ENCODE measurements at places on chromosomes 1 and 21.

DNA sequence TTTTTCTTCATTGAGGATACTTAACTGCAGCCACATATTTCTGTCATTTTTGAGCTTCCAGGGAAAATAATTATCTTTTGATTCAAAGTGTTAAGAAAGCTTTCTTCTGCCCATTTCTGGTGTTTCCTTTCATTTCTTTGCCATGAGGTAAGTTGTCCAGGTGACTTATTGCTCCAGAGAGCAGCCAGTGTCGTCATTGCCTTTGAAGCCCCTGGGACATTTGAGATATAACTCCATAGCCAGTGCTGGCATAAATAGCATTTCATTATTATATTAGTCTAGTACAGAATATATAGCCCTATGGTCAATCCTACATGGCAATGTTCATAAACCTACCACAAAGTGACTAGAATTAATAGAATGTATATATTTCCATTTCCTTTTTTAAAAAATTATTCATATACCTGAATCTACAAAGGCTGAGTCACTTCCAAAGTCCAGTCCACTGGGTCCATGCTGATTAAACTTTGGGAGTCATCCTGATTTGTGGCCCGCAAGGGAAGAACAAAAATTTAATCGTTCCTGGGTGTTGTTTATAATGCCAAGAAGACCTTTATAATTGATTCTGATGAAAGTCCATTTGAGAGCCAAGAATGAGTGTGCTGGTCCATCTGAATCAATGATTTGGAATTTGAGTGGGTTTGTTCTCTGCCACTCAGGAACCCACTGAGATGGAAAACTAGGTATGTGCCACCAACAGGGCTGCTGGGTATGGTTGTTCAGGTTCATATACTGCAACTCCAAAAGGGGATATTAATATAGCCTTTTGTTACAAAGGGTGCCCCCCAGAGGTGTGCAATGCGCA lies 221.8 kb upstream of the PLXNA2 start:
- no peak for DNase-seq

GRCh38 chr1:226335661-226336060 lies 26.7 kb upstream of the LIN9 start:
- no peak for DNase-seq

DNA sequence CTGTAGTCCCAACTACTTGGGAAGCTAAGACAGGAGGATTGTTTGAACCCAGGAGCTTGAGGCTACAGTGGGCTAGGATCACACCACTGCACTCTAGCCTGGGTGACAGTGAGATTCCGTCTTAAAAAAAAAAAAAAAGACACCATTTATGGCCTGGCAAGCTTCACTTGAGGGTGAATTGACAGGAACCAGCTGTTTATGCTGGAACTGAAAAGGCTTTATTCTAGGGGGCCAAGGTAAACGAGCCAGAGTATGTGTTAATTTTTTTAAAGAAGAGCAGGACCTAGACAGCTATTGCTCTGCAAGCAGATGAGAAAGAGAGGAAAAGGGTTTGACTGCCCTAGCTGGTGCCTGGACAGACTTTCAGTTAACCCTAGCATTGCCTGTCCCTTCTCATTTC lies 37.0 kb downstream of the S100A6 start:
- DNase-seq = no peak

- peak; percentile 83 for DNase-seq
These were observed 24.4 kb downstream of the SNAP47 start for GRCh38 chr1:227759341-227760300.

GRCh38 chr1:223087291-223088255 lies 55.5 kb downstream of the TLR5 start:
- DNase-seq = no peak

DNA sequence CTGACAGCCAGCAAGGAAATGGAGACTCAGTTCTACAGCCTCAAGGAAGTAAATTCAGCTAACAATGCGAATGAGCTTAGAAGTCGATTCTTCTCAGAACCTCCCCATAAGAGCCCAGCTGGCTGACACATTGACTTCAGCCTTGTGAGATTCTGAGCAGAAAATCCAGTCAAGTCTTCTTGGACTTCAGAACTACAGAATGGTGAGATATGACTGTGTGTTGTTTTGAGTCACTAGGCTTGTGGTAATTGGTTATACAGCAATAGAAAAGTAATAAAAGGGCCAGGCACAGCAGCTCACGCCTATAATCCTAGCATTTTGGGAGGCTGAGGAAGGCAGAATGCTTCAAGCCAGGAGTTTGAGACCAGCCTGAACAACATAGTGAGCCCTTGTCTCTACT lies 161.8 kb upstream of the IVNS1ABP start:
- no peak for DNase-seq

DNA sequence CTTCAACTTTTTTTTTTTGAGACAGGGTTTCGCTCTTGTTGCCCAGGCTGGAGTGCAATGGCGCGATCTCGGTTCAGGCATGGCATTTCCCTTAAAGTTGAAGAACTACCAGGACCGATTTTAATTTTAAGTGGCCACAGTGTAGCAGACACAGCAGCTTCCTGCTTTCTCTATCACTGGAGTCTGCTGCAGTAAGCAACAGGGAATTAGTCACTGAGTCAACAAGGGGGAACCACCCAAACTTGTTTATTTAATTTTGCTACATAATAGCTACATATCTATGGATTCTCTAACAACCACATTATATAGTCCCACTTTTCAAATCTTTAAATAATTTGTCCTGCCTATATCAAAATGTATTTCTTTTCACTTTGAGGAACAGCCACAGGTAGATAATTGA lies 12.5 kb upstream of the TNNI3K start:
- DNase-seq = peak; percentile 89

DNA sequence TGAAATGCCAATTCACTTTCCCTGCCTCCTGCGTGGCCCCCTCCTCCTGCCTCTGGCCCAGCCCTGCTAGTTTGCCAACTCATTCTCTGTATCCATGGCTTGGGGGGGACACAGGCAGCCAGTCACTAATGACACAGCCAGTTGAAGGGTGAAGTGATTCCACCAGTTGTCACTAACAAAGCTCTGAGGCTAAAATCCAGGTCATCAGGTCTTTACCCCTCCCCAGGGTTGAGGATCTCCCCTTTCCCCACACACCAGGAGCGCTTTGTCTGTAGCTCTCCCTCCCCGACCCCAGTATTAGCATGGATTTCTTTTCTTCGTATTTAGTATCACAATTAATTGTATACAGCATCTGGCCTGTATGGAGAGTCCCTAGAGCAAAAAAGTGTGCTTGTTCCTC lies 394.1 kb downstream of the RRAGC start:
- no peak for DNase-seq

DNA sequence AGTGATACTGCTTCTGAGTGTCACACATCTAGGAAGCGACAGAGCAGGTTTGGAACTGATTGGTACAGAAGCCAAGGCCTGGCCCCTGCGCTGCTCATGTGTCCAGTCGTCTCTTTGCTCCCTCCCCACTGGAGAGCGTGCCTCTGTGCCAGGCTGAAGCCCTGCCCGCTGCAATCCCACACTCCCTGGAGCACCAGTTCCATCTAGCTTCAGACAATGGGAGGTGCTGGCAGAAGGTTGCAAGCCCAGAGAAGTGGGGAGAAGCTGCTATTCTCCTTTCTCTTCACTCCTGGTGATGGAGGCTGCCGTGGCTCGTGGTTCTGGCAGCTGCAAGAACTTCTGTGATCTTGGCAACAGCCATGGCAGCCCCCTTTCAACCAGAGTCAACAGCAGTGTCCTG lies 250.9 kb downstream of the MATN1 start:
- no peak for DNase-seq

- no peak for DNase-seq
These were observed 19.3 kb downstream of the GNPAT start for GRCh38 chr1:231260351-231260750.

GRCh38 chr1:55717111-55717510 lies 501.9 kb upstream of the USP24 start:
- no peak for DNase-seq

DNA sequence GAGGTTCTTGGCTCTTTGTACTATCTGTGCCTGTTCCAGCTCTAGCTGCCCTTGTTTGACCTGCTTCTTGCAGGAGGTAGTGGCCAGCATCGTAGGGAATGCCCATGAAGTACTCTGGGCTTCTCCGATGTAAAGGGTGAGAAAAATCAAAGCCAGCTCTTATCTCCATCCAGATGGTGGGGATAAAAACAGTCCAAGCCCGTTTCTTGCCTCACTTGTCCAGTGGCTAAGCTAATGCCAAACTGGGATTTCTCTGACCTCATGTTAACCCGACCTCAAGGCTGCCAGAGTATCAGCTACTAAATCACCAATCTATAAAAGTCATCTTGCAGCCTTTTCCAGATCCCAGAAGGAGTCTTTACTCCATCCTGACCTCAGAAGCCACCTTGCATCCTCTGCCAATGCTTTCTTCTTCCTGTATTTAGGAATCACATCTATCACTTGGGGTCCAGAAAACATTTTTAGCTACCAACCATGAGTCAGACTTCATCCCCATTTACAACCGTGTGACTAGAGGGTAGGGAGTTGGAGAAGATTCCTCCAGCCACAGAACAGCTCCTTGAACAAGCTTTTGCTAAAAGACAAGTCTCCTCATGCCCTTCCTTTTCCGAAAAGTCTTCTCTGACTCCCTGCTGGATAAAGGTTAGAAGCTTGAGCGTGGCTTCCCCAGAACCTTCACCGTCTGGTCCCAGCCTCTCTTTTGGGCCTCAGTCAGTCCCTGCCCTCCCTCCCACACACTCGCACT lies 35.9 kb downstream of the KCNC4 start:
- DNase-seq = no peak

- DNase-seq = peak; percentile 94
These were observed 58.9 kb downstream of the TGFBR3 start for GRCh38 chr1:91827087-91827458.

DNA sequence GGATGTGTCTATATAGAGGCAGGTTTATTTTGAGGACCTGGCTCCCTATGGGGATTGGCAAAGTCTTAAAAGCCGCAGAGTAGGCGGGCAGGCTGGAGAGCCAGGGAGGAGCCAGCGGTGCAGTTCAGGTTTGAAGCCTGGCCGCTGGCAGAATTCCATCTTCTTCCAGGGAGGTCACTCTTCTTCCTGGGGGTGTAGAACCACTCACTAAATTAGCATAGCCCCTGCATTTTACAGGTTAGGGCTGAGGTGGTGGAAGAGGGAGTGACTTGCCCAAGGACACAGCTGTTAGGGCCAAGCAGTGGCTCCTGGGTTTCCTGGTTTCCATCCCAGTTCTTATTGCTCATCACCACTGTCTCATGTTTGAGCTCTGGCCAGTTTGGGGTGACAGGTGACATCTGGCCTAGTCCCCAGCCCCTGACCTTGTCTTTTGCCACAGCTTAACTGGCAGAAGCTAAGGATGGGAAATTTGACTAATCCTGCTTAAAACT lies 1.4 kb downstream of the PINK1 start:
- DNase-seq = no peak

DNA sequence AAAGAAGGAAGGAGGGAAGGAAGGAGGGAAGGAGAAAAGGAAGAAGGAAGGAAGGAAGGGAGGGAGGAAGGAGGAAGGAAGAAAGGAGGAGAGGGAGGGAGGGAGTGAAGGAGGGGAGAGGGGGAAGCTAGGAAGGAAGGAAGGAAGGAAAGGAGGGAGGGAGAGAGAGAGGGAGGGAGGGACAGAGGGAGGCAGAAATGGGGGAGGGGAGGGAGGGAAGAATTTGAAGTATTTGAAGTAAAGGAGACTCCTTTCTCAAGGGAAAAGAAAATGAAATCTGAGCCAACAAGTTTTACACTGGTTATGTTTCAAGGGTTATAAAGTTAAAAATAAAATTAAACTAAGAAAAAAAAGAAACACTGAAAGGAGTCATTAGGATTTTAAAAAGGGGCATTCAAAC lies 431.4 kb downstream of the BRINP3 start:
- DNase-seq = no peak

- DNase-seq = peak; percentile 31
These were observed 24.1 kb upstream of the ZSWIM5 start for GRCh38 chr1:45230537-45230936.

DNA sequence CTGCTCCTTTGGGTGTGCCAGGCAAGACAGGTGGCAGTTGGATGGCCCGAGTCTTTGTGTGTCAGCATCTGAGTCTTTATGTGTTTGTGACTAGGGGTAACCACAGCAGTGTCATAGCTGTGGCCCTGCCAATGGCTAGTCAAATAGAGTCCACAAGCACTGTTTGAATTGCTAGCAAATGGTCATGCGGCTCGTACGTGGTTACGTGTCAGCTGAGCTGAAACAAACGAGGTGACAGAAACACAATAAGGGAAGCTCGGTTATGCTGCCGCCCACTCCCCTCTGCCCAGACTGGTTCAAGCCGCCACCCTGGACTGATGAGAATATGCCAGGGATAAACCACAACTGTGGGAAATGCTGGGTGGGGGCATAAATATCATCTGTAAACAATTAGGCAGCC lies 174.3 kb upstream of the LMO4 start:
- no peak for DNase-seq

GRCh38 chr21:36881228-36881627 lies 85.2 kb downstream of the HLCS start:
- DNase-seq = no peak

DNA sequence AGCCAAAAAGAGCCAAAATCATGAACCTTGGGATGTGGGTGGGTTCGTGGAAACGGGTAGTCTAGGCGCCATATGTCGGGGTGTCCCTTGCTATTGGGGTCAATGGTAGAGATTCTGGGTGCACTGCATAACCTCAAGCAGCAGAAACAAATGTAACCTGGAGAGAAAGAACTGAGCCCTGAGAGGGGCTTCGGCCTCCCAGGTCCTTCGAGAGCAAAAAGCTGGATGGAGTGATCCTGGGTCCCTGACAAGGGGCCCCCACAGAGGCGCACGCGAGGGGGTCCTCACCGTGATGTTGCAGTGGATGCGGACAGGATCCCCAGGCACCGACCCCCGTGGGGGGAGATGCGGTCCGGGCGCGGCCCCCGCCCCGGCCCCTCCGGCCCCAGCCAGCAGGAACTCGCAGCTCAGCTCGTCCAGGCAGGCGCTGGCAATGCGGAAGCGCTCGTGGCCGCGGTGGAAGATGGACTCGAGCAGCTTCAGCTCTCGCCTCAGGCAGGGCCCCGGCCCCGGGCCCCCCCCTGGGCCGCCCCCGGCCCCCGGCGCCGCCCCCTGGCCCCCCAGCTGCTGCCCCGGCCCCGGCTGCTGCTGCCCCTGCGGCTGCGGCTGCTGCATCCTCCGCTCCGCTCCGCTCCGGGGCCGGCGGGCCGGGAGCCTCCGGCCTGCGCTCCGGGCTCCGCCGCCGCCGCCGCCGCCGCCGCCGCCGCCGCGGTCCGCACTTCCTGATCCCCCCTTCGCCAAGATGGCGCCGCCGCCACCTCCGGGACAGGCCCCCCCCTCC lies at the start of gene UBE2Q1:
TSS of gene UBE2Q1 (minus strand) at position 724 of the 781 bp plus-strand sequence. CDS start at position 615, 109 bp downstream.
- DNase-seq = peak; percentile 69

GRCh38 chr1:29583727-29584126 lies 347.4 kb downstream of the PTPRU start:
- DNase-seq = no peak

- DNase-seq = peak; percentile 72
These were observed 545 bp downstream of the PATJ start for GRCh38 chr1:61742620-61743430.

GRCh38 chr1:78091215-78091813 lies 45.5 kb downstream of the GIPC2 start:
- no peak for DNase-seq
